ENCODE measurements at places on chromosomes 3 and 15.

DNA sequence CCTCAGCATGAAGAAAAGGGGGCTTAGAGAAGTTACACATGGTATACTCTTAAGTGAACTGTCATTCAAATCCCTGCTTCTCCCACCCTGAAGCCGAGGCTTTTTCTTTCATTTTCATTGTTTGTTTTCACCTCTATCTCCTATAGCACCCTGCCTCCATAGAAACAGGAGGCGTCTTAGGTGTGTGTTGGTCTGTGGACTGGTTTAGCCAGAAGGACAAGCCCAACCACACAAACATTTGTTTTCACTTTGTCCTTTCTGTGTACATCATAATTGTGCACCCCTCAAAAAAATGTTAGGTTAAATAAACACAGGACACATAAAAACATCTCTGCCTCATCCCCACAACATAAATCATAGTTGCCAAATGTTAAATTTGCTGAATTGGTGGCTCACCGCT lies 73.3 kb upstream of the UBE2E2 start:
- DNase-seq, result no peak

GRCh38 chr15:78437107-78437761 lies 782 bp upstream of the IREB2 start:
- no peak for DNase-seq

- no peak for DNase-seq
These were observed 275.7 kb upstream of the LRTM1 start for GRCh38 chr3:55203546-55203945.

DNA sequence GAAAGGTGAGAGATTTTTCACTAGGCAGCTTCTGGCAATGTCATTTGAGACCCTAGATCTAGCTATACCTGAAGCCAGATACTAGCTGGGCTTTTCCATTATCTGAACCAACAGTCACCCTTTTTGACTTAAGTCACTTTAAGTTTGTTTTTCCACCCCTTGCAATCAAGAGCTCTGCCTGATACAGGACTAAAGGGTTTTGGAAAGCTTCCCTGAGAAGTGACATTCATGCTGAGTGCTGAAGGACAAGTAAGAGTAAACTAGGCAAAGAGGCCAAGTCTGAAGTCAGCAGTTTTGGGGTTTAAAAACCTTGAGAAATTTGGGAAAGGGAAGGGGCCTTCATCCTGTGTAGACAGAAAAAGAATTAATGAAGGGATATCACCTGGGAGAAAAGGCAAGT lies 27.1 kb upstream of the CCDC174 start:
- no peak for DNase-seq

DNA sequence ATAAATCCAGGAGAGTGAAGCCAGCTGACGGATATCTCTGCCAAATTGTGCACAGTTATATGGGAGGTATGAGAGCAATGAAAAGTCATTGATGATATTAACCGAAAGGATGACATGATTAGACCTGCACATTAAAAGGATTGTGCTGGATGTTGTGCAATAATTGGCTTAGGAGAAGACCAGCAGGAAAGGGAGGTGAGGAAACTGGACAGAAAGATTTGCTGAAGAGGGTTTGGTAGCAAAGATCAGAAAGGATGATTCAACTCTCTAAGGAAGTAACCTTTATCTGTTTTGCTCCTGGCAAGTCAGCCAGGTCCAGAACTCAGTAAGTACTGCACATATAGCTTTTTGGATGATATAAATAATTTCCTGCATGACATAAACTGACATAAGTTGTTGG lies 704.7 kb downstream of the GRM7 start:
- no peak for DNase-seq

- no peak for DNase-seq
These were observed 42.5 kb downstream of the HERC1 start for GRCh38 chr15:63791228-63791627.

GRCh38 chr3:154759966-154760365 lies 320.2 kb upstream of the MME start:
- DNase-seq, result no peak

GRCh38 chr3:79306934-79307570 lies 460.7 kb downstream of the ROBO1 start:
- no peak for DNase-seq

DNA sequence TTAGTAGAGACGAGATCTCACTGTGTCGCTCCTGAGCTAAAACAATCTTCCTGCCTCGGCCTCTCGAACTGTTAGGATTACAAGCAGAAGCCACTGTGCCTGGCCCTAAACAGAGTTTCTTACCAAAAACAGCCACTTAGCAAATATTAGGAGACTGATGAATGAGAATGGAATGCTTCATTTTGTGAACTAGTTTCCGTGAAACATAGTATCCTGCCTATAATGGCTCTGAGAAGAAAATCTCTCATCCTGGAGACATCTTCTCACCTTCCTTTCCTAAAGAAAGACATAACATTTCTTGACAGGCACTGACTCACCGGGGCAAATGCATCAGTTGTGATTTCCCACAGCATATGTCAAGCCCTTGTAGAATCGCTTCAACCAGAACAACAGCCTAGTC lies 44.9 kb downstream of the GJD2 start:
- DNase-seq, result no peak

GRCh38 chr15:49467746-49468480 lies 44.9 kb downstream of the FGF7 start:
- DNase-seq, result no peak

GRCh38 chr15:44712346-44713005 lies 1.2 kb downstream of the B2M start:
- DNase-seq, result peak; percentile 91

- DNase-seq, result no peak
These were observed 93.1 kb downstream of the RBPMS2 start for GRCh38 chr15:64682255-64682654.

- no peak for DNase-seq
These were observed 106.6 kb downstream of the EOMES start for GRCh38 chr3:27615555-27615954.

- no peak for DNase-seq
These were observed 23.5 kb downstream of the PTH1R start for GRCh38 chr3:46901061-46901460.

- DNase-seq, result no peak
These were observed 248.3 kb downstream of the VPS13C start for GRCh38 chr15:61811952-61812351.

- no peak for DNase-seq
These were observed 189.8 kb downstream of the PLOD2 start for GRCh38 chr3:145971186-145971585.

DNA sequence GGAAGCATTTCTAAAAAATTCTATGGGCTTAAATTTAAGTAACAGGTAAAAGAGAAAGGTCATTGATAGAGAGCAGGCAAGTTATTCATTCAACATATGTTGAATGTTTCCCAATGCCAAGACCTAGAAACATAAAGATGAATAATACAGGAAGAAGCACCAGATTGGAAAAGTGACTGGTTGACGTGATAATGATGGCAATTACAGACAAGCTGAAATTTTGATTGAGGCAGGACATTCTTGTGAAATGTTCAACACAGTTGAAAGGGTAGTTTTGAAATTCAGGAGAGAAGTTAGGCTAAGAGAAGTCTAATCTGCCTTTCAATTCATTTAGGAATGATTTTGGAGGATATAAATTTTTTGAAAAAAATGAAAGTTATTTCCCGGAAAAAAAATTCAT lies 536.3 kb upstream of the NAALADL2 start:
- DNase-seq, result no peak

GRCh38 chr3:186458306-186459107 lies 85.7 kb downstream of the CRYGS start:
- no peak for DNase-seq

- no peak for DNase-seq
These were observed 2.4 kb downstream of the HYAL3 start for GRCh38 chr3:50296721-50297383.

- no peak for DNase-seq
These were observed 421.4 kb downstream of the MECOM start for GRCh38 chr3:169241991-169242707.

DNA sequence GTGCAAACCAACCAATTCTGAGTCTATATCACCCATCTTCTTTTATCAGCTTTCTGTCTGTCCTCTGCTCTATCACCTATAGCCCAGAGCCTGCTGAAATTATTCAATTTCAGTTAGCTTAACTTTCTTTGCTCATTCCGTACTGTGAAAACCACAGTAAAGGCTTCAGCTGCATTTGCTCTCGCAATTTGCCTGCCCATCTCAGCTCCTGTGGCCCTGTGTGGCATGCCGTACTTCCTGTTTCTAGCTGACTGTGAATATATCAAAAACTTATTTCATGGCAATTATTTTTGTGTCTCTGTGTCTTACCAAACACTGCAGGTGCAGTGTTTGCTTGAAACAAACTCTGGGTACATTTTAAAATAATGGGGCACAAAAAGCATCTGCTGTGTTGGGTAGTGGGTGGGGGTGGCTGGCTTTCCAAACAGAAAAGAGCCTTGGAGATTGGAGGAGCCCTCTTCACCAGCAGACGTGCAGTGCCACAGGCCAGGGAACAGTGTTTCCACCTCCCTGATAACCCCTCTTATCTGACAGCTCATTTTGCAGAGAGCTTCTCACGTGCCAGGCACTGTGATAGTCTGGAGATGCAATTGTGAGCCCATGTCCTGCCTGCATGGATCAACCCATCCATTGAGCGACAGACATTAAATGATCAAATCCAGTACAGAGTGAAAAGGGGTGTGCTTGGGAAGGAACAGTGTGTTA lies 45.2 kb downstream of the GASK1A start:
- DNase-seq, result peak; percentile 65

DNA sequence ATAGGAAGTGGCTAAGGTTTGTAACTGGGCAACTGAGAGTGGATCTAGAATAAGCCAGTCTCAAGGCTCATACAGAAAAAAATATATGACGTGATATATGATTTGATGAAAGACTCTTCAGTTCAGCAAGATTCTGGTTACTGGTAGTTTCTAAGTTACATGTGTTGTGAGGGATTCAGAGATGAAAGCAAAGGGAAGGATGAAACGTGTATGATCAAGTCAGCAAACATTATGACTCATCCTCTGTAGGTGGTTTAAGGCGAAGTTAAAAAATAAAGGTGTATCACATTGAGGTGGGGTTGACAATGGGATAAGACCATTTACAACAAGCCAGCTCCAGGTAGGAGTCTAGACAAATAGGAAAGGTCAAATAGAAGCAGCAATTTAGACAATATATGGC lies 16.2 kb downstream of the TERC start:
- no peak for DNase-seq

GRCh38 chr3:47580481-47580880 lies 1.8 kb upstream of the CSPG5 start:
- no peak for DNase-seq

Measured in KBM-7 (cell line).